ENCODE measurements at places on chromosomes 5 and 9.

- no peak for DNase-seq
These were observed 22.6 kb upstream of the MAMDC2 start for GRCh38 chr9:70020991-70021571.

- DNase-seq = no peak
These were observed 11.5 kb downstream of the NADK2 start for GRCh38 chr5:36230151-36230790.

GRCh38 chr9:130983359-130983670, 25.7 kb upstream of the LAMC3 start:
- DNase-seq = no peak

- DNase-seq = no peak
These were observed 1.8 kb downstream of the ANKRD34B start for GRCh38 chr5:80568251-80568650.

GRCh38 chr5:168740811-168741213, 161.6 kb upstream of the PANK3 start:
- DNase-seq = no peak

- peak; percentile 18 for DNase-seq
These were observed 1.4 kb downstream of the PTGR1 start for GRCh38 chr9:111597852-111598732.

- no peak for DNase-seq
These were observed 200.9 kb downstream of the ICE1 start for GRCh38 chr5:5623397-5623796.

GRCh38 chr9:104177003-104177611, 83.0 kb downstream of the SMC2 start:
- DNase-seq = no peak

- DNase-seq = no peak
These were observed 424.0 kb upstream of the BRINP1 start for GRCh38 chr9:119793218-119793617.

DNA sequence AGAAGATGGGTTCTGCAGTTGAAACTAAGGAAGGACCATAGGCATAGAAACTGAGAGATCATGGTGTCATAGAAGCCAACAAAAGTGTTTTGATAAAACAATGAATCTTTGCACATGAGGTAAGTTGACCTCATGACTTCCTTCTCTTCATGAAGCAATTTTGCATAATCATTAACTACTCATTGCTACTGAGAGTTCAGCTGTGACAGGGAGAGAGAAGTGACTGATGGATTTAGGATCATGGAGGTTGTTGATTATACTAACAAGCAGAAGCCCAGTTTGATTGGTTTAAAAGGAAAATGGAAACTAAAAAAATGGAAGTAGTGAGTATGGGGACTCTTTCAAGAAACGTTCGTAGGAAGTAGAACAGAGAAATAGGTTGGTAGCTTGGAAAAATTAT, 51.2 kb downstream of the PARP8 start:
- peak; percentile 86 for DNase-seq

DNA sequence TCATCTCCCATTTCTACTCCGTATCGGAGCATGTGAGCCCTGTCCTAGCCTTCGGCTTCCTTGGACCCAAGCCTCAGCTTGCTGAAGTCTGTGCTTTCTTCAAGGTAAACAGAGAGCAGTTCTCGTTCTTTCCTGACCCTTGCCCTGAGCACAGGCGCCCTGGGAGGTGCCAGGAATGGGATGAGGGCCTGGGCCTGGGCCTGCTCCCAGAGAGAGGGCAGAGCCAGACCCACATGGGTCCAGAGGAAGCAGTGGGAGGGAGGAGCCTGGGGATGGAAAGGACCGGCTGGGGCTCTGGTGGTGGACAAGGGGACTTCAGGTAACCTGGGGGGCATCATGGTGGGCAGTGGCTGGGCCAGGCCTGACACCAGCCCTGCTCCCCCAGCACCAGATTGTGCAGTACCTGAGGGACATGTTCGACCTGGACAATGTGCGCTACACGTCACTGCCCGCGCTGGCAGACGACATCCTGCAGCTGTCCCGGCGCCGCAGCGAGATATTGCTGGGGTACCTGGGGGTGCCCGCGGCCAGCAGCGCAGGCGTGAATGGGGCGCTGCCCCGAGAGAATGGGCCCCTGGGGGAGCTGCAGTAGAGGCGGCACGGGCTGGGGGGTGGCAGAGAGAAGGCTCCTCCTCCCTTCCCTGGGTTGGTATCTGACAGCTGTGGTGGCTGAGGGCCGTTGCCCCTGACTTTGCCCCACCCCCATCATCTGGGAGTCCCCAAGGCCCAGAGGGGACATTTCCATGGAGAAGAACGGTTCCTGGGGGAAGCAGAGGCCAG, 10.9 kb upstream of the DOLPP1 start:
- peak; percentile 5 for DNase-seq

- no peak for DNase-seq
These were observed 238.2 kb downstream of the TLE4 start for GRCh38 chr9:79809931-79810330.

DNA sequence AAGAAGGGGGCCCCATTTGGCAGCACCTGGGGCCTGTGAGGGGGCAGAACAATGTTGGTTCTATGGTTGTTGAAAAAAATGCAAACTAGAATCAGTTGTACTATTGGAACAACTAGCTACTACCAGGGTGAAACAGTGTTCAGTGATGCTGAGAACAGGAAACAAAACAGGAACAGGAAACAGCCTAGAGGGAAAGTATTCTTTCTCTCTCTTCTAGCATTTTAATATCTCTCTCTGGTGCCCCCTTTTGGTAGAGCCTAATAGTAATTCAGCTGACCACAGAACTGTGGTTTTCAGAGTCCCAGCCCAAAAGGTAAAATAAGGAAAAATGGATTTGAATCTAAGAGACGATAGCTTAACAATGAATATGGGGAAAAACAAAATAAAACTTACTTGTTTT, 138.0 kb upstream of the KCNN2 start:
- no peak for DNase-seq

DNA sequence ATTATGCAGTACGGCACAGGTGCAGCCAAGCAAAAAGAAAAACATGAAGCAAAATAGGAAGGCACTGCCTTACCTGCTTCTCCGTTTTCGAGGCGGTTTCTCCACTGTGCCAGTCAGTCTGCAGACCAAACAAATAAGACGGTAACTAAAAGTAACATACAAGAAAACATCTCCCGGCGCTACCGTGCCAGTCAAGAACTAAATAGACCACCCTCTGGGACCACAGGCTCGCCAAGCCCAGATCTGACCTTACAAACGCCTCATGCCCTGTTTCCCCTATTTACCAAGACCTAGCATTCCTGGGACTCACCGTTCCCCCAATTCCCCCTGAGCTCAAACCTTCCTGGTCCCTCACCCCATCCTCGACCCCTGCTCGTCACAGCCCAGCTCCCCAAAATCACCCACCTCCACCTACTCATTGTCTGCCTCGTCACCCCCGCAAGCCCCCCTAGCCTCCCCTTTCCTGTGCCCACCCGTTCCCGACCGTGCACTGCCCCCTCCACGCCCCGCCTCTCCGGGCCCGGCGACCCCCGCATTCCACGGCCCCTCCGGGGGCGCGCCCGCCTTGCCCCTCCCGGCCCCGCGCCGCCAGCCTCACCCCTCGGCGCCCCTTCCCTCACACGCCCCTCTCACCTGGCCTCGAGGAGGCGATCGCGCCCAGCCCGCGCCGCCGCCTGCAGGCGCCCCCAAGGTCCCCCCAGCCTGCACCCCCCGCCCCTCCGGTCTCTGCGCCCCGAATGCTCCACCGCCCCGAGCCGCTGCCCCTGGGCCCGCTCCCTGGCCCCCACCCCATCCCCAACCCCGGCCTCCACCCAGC, 560 bp downstream of the SCAI start:
- peak; percentile 2 for DNase-seq

- peak; percentile 80 for DNase-seq
These were observed 244.4 kb downstream of the MAST4 start for GRCh38 chr5:66840511-66841013.

DNA sequence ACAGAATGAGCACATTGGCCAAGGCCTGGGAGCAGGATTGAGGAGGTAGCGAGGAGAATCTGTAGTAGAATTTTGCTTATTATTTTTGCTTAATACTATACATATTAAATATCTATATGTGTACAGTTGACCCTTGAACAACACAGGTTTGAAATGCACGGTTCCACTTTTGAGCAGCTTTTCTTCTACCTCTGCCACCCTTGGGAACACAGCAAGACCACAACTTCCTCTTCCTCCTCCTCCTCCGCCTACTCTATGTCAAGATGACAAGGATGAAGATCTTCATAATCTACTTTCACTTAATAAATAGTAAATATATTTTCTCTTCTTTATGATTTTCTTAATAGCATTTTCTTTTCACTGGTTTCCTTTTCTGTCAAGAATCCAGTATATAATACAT, 541.4 kb downstream of the KCTD16 start:
- no peak for DNase-seq

DNA sequence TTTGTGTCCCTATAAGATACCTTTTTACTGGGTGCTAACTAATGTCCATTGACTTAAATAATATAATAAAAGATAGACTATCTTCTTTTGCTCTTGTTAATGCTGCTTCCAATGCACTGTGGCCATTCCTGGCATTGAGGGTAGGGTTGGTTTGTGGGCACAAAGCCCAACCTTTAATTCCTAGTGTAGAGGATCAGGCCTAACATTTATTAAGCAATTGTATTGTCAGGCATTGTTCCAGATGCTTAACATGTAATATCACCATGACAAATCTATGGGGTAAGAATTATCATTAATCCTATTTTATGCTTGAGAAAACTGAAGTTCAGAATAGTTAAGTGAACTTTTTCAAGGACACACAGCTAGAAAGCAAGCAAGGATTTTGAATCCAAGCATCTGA, 60.4 kb upstream of the GPBP1 start:
- DNase-seq = no peak

- no peak for DNase-seq
These were observed 7.4 kb downstream of the TLX3 start for GRCh38 chr5:171316258-171317121.

DNA sequence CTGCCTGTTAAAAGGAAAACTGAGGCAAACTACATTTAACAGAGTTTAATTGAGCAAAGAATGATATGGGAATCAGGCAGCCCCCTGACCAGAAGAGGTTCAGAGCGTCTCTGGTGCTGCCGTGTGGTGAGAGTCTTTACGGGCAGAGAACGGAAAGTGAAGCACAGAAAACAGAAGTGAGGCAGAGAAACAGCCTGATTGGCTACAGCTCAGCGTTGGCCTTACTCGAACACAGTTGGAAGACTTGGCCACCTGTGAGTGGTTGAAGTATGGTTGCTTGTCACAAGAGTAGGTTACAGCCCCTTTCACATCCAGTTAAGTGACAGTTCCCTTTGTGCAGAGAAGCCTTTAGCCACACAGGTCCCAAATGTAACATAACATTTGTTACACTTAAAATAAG, 16.9 kb upstream of the FBP1 start:
- DNase-seq = peak; percentile 85

DNA sequence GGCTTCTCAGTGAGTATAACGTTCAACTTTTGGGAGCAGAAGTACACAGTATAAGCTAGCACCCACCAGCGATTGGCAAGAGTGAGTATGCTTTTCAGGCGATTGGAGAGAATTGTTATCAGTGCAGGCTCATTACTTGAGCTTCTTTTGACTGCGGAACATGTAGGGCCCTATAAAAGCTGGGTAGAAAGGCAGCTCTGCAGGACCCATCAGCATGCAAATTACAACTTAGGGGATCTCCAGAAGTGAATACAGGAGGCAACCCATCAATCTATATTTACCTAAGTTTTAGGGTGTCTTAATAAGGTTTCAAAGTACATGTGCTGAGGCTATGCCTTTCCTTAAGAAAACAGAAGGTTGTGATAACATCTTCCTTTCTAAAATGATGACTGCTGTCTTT, 225.0 kb downstream of the MLLT3 start:
- no peak for DNase-seq

- DNase-seq = no peak
These were observed 761 bp upstream of the DNAJC25 start for GRCh38 chr9:111630182-111630963.

DNA sequence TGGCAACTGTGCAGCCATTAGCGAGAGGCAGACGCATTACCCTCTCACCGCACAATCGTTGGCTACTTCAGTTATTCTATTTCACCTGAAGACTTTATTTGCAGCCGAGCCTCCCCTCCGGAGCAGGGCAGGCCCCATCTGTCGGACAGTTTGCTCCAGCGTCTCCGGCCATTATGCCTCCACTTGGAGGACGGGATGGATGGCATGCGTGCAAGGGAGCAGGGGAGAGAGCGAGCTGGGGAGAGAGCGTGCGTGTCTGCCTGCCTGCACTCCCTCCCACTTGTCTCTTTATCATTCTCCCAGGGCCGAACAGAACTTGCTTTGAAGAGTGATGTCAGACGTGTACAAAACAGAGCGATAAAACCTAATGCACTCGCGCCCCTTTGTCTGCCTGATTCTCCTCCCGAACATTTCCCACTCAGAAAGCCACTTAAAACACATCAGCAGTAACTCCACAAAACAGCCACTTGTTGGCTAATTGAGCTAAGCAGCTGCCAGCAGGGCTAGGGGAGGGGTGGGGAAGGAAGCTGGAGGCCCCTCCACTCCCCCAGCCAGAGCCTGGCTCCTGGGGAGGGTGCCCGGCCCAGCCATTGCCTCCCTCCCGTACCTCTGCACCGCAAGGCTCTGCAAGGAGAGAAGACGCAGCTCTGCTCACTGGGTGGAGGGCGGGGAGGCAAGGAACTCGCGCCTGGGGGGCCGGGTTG, 43.4 kb upstream of the FUBP3 start:
- DNase-seq = no peak

DNA sequence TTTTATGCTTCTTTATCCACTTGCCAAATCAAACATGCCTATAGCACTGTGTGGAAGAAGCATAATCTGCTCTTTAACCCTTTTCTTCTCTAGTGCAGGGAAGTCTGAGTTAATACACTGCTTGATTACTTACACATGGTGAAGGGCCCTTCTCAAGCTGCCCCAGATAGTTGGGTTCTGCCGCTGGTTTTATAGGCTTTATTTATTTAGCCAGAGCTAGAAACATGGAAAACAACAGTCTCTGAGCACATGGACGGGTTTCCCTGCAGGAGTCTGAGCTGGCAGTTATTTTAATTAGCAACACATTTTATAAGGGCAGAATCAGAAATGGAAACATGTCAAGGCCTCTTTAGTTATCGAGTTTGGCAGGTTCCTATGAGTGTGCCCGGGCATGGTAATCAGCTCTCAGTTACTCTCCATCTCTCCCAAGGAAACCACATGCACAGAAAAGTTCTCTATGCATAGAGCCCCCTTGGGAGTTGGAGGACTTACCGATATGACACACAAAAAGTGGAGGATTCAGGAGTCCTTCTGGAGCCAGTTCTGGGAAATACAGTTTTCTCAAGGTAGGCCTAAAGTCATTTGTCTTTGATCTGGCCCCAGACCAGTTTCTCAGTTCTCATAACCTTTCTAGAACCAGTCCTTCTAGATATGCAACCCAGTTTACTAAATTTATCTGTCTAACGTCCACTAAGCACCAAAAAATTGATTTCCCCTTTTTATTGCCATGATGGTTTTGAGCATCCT, 564.8 kb downstream of the ACTL7B start:
- no peak for DNase-seq

- no peak for DNase-seq
These were observed 184.6 kb upstream of the MAP1B start for GRCh38 chr5:71922584-71923106.

- no peak for DNase-seq
These were observed 212.9 kb downstream of the ACTL7B start for GRCh38 chr9:108642871-108643270.

Data from CD14-positive monocyte (primary cell).